RWPE2 (cell line): ENCODE measurements at places on chromosomes 7 and 10.

GRCh38 chr7:27212497-27213432 lies 12.9 kb upstream of the HOXA13 start:
- DNase-seq, result no peak
- H3K36me3 ChIP-seq, result no peaks in the 10 kb centered on the region
- no peak overlapping the region for H3K4me3 ChIP-seq

GRCh38 chr7:70015353-70015752 lies 417.1 kb downstream of the AUTS2 start:
- H3K36me3 ChIP-seq, result no peaks in the 10 kb centered on the region
- H3K27me3 ChIP-seq, result no peaks in the 10 kb centered on the region
- no peak overlapping the region for H3K27ac ChIP-seq
- no peak for DNase-seq
- no peaks in the 10 kb centered on the region for H3K4me1 ChIP-seq

GRCh38 chr10:11018432-11018841 lies 765 bp downstream of the CELF2 start:
- H3K4me1 ChIP-seq, result no peaks in the 10 kb centered on the region
- H3K27ac ChIP-seq, result no peak overlapping the region
- H3K27me3 ChIP-seq, result peaks cover 23% of the 10 kb centered on the region
- H3K4me3 ChIP-seq, result peak overlapping the region; percentile 67
- no peaks in the 10 kb centered on the region for H3K36me3 ChIP-seq

GRCh38 chr7:53485354-53485753 lies 449.9 kb downstream of the POM121L12 start:
- H3K36me3 ChIP-seq, result no peaks in the 10 kb centered on the region
- no peak overlapping the region for H3K4me3 ChIP-seq
- H3K4me1 ChIP-seq, result no peaks in the 10 kb centered on the region
- DNase-seq, result no peak

DNA sequence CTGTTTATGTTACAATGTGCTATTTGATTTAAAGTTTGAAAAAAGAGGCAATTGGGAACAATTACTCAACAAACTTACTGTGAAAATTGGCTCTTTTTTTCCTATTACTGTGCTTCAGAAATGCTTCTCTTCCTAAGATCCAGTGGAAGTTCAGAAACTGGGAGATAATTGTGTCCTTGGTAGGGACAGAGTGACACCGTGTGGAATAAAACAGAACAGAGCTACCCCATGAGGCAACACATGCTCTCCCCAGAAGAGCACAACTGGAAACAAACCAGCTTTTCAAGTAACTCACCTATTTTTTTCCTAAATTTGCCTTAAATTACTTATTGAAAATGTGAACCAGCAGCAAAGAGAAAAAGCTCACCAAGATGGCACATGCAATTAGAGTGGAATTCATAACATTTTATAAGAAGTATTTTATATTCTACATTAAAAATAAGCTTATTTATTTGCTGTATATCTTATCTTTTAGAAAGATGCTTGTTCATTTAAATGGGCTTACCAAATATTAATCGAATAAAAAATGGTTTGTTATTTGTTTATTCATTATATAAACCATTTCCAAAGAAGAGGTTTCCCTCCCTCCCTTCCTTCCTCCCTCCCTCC lies 346.1 kb upstream of the ANKRD30A start:
- H3K4me1 ChIP-seq, result no peaks in the 10 kb centered on the region
- no peak overlapping the region for H3K4me3 ChIP-seq
- H3K27me3 ChIP-seq, result no peaks in the 10 kb centered on the region
- H3K27ac ChIP-seq, result no peak overlapping the region

- H3K27me3 ChIP-seq, result no peaks in the 10 kb centered on the region
- H3K4me1 ChIP-seq, result no peaks in the 10 kb centered on the region
- DNase-seq, result no peak
- H3K27ac ChIP-seq, result no peak overlapping the region
- H3K36me3 ChIP-seq, result no peaks in the 10 kb centered on the region
Measured at GRCh38 chr10:44925224-44925623, 14.1 kb downstream of the TMEM72 start.

GRCh38 chr7:143387156-143387975 lies 6.2 kb downstream of the ZYX start:
- peaks cover 98% of the 10 kb centered on the region for H3K36me3 ChIP-seq
- DNase-seq, result no peak
- H3K27me3 ChIP-seq, result no peaks in the 10 kb centered on the region
- no peak overlapping the region for H3K27ac ChIP-seq
- peaks cover 7% of the 10 kb centered on the region for H3K4me1 ChIP-seq
- no peak overlapping the region for H3K4me3 ChIP-seq

DNA sequence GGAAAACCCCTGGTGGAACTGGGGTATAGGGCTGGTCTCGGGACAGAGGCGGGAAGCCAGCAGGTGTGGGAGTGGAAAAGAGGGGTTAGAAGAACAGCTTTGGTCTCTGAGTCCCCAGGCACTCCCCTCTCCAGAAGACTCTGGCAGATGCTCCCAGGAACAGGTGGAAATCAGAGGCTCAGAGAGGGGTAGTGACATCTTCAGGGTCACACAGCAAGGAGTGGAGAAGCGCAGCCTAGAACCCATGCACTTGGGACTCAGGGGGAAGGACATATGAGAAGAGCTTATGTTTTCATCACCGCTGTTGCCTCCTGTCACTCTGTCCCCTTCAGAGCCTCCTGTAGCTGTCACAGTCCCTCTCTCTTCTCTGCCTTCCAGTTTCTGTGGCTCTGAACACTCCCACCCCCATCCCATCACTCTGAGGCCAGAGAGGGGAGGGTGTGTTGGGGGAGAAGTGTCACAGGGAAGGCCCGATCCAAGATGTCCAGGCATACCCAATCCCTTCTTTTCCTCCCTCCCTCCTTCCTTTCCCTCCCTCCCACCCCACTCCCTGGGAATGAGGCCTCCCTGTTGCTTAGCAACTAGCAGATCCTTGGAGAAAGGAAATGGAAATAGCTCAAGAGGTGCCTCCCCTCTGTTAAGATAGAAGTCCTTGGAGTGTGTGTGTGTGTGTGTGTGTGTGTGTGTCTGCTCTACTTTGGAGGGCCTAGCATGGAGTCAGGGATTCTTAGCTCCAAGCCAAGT lies 32.0 kb downstream of the SRRM3 start:
- no peaks in the 10 kb centered on the region for H3K4me1 ChIP-seq
- no peak overlapping the region for H3K27ac ChIP-seq
- DNase-seq, result no peak
- H3K4me3 ChIP-seq, result no peak overlapping the region
- H3K27me3 ChIP-seq, result no peaks in the 10 kb centered on the region

- no peak for DNase-seq
- H3K27ac ChIP-seq, result no peak overlapping the region
- H3K4me3 ChIP-seq, result no peak overlapping the region
- no peaks in the 10 kb centered on the region for H3K27me3 ChIP-seq
- no peaks in the 10 kb centered on the region for H3K4me1 ChIP-seq
- no peaks in the 10 kb centered on the region for H3K36me3 ChIP-seq
Measured at GRCh38 chr10:82680608-82681007, 805.6 kb downstream of the NRG3 start.

DNA sequence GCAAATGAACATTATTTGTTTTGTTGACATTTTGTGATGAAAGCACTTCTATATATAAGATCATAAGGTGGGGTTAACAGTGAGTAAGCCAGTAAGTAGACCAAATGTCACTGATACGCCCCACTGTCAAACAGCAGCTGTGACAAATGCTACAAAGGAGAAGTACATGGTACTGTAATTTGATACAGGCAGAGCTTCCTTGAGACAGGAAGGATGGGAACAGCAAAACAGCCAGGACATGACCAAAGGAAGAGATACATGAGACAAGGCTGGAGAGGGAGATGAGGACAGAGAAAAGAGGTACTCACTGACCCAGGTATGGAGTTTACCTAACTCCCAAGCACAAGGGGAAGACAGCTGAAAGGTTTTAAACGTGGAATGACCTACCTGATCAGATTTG lies 127.0 kb downstream of the SRPK2 start:
- H3K27ac ChIP-seq, result peak overlapping the region; percentile 13
- no peak overlapping the region for H3K4me3 ChIP-seq
- no peaks in the 10 kb centered on the region for H3K27me3 ChIP-seq
- no peaks in the 10 kb centered on the region for H3K36me3 ChIP-seq
- H3K4me1 ChIP-seq, result peaks cover 22% of the 10 kb centered on the region

DNA sequence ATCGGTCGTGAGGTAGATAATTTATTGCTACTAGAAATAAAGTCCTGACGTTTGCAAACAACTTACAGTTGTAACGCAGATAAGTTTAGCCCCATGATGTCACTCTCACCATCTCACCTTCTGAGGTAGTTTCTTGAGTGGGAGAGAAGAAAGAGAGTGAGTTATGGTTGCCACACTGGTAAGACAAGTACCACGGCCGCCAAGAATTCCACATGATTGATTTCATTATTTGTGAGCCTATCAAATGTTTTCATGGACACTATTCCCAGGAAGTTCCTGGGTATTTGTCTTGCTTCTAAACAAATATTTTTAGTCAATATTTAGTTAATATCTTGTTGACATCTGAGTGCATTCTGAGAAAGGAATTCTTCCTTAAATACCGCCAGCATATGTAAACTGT lies 339.4 kb upstream of the KIAA1217 start:
- H3K36me3 ChIP-seq, result no peaks in the 10 kb centered on the region
- H3K4me3 ChIP-seq, result no peak overlapping the region
- H3K27ac ChIP-seq, result no peak overlapping the region
- H3K27me3 ChIP-seq, result peaks cover 7% of the 10 kb centered on the region

- no peaks in the 10 kb centered on the region for H3K4me1 ChIP-seq
- no peak overlapping the region for H3K27ac ChIP-seq
- H3K36me3 ChIP-seq, result no peaks in the 10 kb centered on the region; the same call in 1 of the 2 replicates
- DNase-seq, result no peak
Measured at GRCh38 chr7:12518920-12519681, 51.4 kb upstream of the SCIN start.

GRCh38 chr7:99339595-99339994 lies 13.9 kb downstream of the ARPC1A start:
- no peak overlapping the region for H3K4me3 ChIP-seq
- no peaks in the 10 kb centered on the region for H3K4me1 ChIP-seq
- no peaks in the 10 kb centered on the region for H3K27me3 ChIP-seq
- H3K27ac ChIP-seq, result no peak overlapping the region
- DNase-seq, result no peak
- H3K36me3 ChIP-seq, result peaks cover 99% of the 10 kb centered on the region

GRCh38 chr7:42790196-42790595 lies 121.7 kb downstream of the C7orf25 start:
- no peaks in the 10 kb centered on the region for H3K27me3 ChIP-seq
- no peak overlapping the region for H3K27ac ChIP-seq
- no peaks in the 10 kb centered on the region for H3K4me1 ChIP-seq

DNA sequence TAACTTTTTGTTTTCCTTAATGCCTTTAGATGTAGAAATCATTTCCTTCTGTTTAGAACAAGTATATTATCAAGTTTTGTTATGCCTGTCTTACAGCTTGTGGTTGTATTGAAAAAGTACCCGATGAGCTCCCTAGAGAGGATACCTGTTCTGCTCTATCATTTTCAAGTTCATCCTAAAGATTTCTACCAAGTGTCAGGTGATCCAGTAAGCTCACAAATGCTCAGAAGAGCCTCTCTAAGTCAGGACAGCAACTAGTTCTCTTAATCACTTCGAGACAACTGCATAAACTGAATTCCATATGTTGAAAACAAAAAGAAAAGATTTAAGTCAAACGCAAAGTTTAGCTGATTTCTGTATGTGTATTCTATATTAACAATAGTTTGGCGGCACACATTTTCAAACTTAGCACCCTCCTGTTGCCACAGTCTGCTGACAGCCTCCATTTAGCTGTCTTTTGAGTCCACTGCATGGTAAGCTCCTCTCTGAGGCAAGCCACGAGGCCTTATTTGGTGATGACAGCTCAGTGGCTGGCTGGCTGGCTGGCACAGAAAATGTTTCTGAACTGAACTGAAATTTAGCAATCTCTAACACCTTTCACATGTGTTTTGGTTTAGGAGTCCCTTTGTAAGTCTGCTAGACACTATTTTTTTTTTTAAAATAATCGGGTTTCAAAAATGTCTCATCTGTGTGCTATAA lies 59.4 kb downstream of the SEMA3C start:
- no peak for DNase-seq
- H3K27ac ChIP-seq, result peak overlapping the region; percentile 50
- H3K4me3 ChIP-seq, result no peak overlapping the region
- 0 out of 2 replicates have a peak, but pooled peaks cover 2% of the 10 kb centered on the region for H3K36me3 ChIP-seq
- H3K4me1 ChIP-seq, result peaks cover 41% of the 10 kb centered on the region

DNA sequence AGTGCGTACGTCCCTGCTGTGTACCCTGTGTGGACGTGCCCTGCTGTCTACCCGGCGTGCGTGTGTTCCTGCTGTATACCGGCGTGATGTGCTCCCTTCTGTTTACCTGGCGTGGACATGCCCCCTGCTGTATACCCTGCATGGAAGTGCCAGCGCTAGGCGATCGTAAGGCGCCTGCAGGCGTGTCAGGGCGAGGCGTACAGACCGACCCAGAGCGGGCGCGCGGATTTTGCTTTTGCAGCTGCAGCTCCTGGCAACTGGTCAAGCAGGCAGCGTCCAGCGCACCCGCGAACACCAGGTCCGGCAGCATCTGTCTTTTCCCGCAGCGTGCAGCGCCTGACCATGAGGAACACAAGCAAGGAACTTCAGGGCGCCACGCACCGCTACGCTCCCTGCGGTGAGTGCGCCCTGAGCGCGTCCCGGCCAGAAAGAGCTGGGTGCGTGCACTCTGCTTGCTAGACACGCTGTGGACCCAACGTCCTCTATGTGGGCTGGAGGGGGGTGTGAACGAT lies 680 bp downstream of the C7orf57 start:
- peaks cover 11% of the 10 kb centered on the region for H3K4me1 ChIP-seq
- H3K27me3 ChIP-seq, result no peaks in the 10 kb centered on the region
- no peaks in the 10 kb centered on the region for H3K36me3 ChIP-seq
- H3K4me3 ChIP-seq, result peak overlapping the region; percentile 51
- no peak overlapping the region for H3K27ac ChIP-seq
- DNase-seq, result no peak

DNA sequence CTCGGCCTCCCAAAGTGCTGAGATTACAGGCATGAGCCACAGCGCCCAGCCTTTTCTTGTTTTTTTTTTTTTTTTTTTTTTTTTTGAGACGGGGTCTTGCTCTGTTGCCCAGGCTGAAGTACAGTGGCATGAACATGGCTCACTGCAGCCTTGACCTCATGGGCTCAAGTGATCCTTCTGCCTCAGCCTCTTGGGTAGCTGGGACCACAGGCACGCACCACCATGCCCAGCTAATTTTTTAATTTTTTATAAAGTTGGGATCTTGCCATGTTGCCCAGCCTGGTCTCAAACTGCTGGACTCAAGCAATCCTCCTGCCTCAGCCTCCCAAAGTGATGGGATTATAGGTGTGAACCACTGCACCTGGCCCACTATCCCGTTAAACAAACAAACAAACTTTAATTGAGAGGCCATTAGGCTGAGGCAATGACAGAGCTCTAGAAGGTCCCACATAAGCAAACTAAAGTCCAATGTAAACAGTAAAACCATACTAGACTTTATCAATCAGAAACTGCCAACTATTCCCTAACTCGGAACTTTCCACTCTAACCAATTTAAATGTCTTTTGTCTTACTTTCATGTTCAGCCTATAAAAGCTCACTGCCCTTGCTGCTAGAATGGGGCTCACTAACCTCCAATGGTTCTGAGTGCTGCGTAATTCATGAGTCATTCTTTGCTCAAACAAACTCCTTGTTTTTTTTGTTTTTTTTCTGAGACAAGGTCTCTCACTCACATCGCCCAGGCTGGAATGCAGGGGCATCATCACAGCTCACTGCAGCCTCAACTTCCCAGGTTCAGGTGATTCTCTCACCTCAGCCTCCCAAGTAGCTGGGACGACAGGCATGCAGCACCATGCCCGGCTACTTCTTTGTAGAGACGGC lies 1.9 kb downstream of the DHX32 start:
- H3K27ac ChIP-seq, result peak overlapping the region; percentile 44
- no peak overlapping the region for H3K4me3 ChIP-seq
- DNase-seq, result peak; percentile 68
- H3K36me3 ChIP-seq, result peaks cover 44% of the 10 kb centered on the region
- H3K27me3 ChIP-seq, result no peaks in the 10 kb centered on the region

- H3K4me3 ChIP-seq, result no peak overlapping the region
- no peaks in the 10 kb centered on the region for H3K36me3 ChIP-seq
- no peak for DNase-seq
- H3K4me1 ChIP-seq, result no peaks in the 10 kb centered on the region
Measured at GRCh38 chr7:122684504-122684903, 14.4 kb downstream of the RNF133 start.
